ENCODE measurements at places on chromosomes 4 and X.

- DNase-seq: no peak
These were observed 3.1 kb downstream of the TET2 start for GRCh38 chr4:105149771-105150170.

DNA sequence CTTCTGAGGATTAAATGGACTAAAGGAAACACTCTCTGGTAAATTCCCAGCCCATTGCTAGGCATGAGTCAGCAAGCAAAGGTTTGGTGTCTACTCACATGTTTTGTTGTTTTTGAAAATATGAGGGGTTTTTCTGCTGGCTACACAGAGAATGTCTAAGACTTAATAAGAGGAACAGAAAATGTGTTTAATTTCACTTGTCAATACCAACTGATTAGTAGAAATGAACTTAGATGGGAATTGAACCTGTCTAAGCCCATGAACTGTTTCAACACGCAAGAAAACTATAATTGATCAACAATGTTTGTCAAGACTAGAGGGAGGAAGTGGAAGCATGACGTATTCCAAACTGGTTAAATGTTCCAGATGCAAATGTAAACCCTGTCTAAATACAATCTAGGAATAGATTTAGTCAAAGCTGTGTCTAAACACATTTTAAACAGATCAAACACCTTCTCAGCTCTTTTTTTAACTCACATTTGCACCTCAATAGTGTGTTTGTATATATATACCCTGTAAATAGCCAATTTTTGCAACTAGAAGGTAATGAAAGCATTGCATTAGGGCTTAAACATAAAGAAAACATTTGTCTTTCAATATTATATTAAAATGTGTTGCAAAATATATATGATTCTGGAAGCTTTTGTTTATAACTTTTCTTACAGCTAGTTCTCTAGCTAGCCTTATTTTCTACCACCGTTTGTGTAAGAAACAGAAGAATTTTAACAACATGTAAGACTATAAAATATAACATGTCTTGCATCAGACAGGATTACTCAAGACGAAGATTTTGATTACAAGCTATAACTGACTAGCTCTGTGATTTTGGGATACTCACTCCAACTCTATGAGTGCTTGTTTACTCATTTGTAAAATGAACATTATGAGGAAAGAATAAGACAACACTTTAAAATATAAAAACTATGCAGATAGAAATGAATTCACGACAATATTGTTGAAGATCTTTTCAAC is 607.8 kb downstream of the FSTL5 start:
- DNase-seq: no peak

DNA sequence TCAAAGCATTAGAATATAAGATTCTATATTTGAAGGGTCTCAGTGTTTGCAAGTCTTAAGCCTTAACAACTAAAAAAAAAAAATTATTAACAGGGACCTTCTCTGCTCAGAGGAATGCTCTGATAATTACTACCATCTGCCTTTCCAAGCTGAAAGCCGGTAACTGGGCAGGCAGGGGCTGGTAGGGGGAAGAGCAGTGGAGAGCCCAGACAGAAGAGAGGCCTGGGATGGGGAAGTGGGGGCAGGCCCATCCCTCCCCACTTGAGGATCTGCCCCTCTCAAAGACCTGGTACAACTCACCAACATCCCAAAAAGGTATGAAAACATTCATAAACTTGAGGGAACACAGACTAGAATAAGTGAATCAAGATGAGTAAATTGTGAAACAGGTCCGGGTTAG is 113.9 kb downstream of the QDPR start:
- no peak for DNase-seq

GRCh38 chr4:170675568-170676262 is 586.0 kb upstream of the AADAT start:
- no peak for DNase-seq

DNA sequence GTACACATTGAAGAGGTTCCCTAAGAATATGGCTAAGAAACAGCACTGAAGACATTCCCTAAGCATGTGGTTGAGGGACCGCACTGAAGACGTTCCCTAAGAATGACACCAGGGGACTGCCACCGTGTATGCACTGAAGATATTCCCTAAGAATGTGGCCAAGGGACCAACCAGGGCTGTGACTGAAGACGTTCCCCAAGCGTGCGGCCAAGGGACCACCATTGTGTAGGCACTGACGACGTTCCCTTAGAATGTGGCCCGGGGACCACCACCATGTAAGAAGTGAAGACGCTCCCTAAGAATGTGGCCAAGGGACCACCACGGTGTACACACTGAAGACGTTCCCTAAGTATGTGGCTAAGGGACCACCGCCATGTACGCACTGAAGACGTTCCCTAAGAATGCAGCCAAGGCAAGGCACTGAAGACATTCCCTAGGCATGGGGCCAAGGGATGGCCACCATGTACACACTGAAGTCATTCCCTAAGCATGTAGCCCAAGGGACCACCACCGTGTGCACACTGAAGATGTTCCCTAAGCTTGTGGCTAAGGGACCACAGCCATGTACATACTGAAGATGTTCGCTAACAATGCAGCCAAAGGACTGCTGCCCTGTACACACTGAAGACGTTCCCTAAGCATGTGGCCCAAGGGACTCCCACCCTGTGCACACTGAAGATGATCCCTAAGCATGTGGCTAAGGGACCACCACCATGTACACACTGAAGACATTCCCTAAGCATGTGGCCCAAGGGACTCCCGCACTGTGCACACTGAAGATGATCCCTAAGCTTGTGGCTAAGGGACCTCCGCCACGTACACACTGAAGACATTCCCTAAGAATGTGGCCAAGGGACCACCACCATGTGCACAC is 22.0 kb downstream of the DHRSX start:
- DNase-seq: no peak

DNA sequence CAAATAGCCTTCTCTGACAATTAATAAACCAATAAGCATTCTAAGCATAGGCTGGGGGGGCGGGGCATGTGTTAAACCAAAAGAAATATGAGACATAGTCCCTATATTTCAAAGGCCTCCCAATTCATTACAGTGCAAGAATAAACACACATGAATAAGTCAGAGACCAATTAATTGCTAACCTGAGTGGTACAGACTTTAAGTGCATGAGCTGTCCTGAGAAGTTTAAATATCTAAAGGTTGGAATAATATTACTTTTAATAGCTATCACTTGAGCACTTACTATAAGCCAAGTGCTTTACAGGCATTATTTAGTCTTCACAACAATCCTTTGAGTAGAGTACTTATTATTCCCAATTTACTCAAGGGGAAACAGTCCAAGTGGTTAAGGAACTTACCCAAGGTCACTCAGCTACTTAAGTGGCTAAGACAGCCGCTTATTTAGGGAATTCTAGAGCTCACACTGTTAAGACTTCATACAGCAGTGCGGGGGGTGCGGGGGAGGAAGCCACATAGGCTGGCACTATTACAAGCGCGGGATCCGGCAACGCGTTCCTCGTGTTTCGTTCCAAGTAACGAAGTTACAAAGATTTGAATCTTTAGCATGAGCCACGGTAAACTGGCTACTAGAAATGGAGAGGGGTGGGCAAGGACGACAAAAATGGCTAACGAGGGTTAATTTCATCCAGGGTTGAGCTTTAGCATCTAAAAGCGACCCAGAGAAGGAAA is 1.4 kb downstream of the THOC2 start:
- peak; percentile 15 for DNase-seq

DNA sequence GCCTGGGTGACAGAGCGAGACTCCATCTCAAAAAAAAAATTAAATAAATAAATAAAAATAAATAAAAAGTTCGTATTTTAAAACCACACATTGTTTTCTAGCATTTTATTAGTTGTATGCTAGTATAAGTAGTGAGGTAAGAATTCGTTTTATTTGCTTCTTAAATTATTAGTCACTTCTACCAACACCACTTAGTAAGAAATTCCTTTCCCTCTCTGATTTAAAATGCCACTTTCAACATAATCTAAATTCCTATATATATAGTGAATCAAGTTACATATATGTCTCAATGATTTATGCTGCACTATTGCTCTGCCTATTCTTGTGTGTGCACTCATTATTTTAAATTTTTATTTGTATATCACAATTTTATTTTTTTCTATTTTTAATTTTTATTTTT is 72.1 kb downstream of the MAGEC1 start:
- no peak for DNase-seq

- no peak for DNase-seq
These were observed 106.9 kb upstream of the PAQR3 start for GRCh38 chr4:79046016-79046592.

DNA sequence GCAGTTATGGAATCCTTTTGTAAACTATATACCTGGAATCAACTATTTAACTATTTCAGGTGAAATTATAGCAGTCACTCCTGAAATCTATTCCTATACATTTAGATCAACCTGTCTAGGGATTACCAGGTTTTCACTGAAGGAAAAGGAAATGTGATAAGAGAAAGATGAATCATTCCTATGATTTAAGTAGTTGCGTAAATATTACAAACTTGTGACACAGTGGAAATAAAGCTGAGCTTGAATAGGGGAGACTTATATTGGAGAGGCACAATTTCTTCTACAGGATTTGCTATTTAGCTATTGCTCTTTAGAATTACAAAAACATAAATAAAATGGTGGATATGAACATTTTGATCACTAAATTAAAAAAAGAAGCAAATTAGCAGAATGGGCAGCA is 284.1 kb upstream of the EPHA5 start:
- no peak for DNase-seq

GRCh38 chr4:61407642-61408618 is 207.8 kb downstream of the ADGRL3 start:
- DNase-seq: no peak

DNA sequence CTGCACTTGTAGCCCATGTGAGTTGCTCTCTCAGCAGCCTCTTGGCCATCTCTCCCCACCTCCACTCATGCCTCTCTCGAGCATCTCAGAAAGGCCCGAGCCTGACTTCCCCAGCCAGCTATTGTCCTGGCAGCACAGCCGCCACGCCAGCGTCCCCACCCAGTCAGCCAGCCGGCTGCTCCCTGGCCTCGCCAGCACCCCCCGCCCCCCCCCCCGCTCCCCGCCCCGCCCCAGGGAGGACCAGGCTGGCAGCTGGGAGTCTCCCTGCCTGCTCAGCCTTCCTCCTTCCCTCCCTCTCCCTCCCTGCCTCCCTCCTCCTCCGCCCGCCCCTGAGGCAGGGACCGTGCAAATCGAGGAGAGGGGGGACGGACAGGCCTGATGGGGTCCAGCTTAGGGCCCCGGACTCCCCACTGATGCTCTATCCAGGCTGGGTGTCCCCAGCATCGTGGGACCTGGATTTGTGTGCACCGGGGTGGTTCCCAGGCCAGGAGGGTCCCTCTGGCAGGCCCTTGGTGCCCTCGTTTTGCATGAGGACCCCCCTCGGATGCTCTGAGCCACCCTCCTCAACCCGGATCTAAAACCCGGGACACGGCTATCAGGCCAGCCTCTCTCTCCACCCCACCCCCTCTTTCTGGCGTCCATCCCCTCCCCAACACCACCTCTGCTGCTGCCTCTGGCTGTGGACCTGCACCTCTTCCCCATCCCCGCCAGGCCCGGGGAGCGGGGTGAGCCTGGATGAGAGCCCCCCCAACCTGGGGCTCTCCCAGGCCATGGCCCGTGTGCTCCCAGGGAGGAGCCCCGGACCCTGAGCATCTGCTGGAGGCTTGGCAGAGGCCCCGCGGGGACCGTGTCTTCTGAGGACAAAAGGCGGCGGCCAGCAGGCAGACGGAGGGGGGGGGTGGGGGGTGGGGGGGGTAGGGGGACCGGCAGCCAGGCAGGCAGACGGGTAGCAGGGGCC is at the start of gene GPR173:
TSS of gene GPR173 (plus strand) at position 621 of the 958 bp plus-strand sequence. CDS start 27,833 bp downstream, outside the sequence.
- DNase-seq: no peak

DNA sequence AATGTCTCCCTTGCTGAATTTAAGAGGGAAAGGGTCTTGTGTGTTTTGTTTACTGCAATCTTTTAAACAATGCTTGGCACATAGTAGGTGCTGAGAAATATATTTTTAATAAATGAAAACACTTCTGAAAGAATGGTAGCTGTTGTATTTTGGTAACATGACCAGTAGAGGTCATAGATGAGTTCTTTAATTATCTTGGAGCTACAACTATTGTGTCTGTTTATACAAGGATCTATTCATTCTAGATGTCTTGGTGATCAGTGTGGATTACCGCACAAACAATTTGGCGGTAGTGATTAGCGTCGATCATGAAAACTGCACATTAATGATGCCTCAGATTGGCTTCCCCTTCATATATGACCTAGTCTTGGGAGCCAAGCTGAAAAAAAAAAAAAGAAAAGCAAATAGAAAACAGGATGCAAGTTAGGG is 21.4 kb upstream of the SCRG1 start:
- no peak for DNase-seq

- no peak for DNase-seq
These were observed 42.0 kb downstream of the MAOB start for GRCh38 chrX:43840265-43840664.

DNA sequence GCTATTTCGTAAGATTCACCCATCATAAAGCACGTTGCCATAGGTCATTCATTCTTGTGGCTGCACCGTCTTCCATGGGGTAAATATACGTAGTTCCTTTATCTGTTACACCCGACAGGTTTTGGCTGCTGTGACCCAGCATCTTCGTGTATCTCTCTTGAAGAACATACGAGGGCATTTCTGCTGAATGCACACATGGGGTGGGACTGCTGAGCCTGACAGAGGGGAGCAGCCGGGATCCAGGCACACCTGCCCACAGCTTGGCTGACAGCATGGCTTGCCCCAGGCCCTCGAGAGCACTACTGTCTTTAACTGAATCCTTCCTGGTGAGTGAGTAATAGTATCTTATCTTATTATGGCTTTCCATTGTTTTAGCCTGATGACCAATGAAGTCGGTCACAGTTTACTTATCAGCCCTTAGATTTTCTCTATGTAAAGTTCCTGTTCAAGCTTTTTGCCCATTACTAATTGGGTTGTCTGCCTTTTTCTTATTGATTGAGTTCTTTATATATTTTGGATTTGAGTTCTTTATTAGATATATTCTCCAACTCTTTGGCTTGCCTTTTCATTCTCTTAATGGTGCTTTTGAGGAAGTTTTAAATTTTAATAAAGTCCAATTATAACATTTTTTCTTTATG is 45.0 kb upstream of the MXD4 start:
- DNase-seq: no peak

DNA sequence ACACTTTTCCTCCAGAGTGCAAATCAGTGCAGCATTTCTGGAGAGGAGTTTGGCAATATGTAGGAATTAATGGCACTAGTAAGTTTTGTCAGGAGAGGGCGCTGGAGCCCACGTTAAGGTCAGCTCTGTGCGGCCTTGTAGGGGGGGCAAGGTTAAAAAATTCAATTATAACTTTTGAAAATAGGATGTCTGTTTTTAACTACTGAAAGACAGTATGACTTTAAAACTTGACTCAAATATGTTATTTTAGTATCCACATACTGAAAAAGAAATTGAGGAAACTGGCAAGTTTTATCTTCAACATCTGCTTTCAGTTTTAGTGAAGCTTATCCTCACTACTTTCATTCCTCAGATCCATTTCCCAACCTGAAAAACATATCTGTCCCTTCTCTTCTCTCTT is 30.9 kb upstream of the HSD17B13 start:
- DNase-seq: peak; percentile 10

- DNase-seq: no peak
These were observed 221.0 kb upstream of the GPRIN3 start for GRCh38 chr4:89528526-89529133.
